Stimulated activated CD4-positive, alpha-beta T cell treated with anti-CD3 and anti-CD28 coated beads, Interleukin-1b, Interleukin-23, amount 100 ng/mL, for 1 hour (primary cell): ENCODE measurements at places on chromosomes 1 and 21.

GRCh38 chr1:244350027-244350426 is 101.7 kb downstream of the ADSS2 start:
- DNase-seq = no peak

DNA sequence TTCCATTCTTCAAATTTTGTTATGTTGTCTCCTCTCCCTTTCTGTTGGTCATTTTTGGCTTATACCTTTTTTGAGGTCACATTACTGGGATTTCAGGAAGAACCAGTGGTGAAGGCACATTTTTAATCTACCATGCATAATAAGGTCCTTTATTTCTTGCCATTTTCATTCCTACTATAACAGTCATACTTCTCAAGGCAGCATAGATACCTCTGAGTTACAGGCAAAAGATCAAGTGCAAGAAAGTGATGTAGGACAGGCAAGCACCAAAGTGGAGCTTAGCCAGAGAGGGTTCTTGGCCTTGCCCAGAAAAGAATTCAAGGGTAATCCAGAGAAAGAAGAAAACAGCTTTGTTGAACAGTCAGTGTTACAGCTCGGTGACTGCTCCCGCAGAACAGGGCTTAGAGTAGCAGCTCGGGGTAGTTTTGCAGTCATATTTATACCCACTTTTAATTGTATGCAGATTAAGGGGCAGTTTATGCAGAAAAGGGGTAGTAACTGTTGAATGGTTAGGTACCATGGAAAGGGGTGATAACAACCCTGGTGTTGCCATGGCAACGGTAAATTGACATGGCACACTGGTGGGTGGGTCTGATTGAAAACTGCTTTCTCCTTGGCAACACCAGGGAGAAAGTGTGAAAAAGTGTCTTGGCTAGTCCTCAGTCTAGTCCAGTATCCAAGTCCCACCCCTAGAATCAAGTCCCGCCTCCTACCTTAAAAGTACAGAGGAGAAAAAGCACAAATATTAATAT is 39.6 kb upstream of the DOCK7 start:
- no peak for DNase-seq

- no peak for DNase-seq
Observed at GRCh38 chr1:228938537-228938901, 203.2 kb downstream of the RHOU start.

- DNase-seq = no peak
Observed at GRCh38 chr1:36606641-36607262, 124.0 kb upstream of the CSF3R start.

DNA sequence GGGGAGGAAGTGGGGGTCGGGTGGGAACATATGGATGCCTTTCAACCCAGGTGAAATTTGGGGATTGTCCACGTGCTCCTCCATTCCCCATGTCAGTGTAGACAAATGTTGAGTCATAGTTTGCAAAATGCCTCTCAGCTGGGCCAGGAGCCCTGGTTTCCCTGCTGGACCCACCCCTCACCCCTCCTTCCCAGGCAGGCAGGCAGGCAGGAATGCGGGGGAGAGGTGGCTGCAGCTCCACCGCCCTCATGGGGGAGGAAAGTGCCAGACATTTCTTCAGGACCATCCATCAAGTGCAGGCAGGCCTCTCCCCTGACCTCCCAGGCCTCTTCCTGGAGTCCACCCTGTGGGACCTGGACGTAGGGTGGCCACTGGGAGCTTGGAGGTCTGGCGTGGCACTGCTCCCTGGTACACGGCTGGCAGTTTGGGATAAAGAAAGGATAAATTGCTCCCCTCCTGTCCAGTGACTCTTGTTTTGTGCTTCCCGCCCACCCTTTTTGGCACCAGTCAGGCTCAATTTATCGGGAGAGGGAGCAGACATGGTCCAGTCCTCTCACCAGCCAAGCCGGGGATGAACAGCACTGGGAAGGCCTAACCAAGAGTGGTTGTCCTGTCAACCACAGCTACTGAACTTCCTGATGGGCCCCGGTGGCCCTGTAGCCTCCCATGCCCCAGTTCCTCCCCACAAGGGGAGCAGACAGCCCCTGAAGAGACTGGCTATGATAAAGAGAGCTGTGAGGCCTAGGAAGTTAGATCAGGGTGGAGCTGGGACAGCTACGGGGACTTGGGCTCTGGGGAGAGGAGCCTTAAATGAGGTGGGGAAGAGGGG is 18.9 kb downstream of the NPR1 start:
- no peak for DNase-seq

- no peak for DNase-seq
Observed at GRCh38 chr1:910881-911721, 12.6 kb upstream of the SAMD11 start.

GRCh38 chr1:209646558-209646957 is 5.7 kb downstream of the LAMB3 start:
- DNase-seq = no peak

GRCh38 chr1:38786040-38786436 is 73.5 kb downstream of the RRAGC start:
- no peak for DNase-seq

DNA sequence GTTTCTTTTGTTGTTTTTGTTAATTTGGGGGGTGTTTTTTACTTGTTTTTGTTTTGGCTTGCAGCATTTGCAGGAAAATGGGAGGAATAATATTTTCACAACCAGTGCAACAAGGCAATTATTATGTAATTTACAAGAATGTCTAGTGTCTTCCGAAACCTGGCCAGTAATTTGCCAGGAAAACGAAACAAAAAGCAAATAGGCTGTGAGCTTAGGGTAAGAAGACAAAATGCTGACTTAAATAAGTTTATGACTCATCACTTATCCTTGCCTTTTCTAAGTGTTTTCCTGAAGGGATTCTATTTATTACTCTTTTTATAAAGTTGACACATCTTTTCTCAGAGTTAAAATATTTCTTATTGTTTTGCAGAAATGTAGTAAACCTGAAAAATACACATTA is 49.8 kb downstream of the KCNT2 start:
- no peak for DNase-seq

- no peak for DNase-seq
Observed at GRCh38 chr1:86750530-86750929, 46.2 kb downstream of the SH3GLB1 start.

DNA sequence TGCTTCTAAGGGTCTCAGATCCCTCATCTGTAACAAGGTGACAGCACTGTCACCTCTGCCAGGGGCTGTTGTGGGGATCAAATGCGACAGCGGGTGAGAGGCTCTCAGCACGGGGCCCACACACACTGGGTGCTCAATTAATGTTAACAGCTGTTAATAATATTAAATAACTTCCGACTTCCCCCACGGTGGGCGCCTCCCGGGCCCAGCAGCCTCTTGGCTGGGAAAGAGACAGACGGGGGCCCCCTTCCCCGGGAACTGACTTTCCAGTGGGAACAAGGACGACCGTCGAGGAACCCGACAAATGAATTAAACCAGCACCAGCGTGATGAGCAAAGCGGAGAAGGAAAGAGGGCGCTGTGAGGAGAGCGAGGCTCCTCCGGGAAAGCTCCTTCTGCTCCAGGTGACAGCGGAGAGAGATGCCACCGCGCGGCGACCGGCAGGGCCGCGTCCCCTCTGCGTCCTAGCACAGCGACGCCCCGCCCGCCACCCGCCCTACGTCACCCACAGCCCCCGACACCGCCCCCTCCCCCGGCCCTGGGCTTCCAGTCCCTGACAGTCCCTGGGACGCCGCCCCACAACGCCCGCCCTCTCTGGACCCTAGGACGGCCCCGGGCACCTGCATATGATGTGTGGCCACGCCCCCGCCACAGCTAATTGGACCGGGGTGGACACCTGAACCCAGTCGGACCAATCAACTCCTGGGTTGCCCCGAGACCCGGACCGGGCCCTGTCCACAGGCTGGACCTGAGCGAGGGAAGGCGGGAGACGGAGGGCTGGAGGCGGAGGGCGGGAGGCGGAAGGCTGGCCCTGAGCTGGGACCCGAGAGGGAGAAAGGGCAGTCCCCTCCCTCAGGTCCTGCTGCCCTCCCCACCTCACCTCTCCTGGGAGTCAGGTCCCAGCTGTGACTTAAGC is 38.2 kb downstream of the MATN1 start:
- DNase-seq = no peak

DNA sequence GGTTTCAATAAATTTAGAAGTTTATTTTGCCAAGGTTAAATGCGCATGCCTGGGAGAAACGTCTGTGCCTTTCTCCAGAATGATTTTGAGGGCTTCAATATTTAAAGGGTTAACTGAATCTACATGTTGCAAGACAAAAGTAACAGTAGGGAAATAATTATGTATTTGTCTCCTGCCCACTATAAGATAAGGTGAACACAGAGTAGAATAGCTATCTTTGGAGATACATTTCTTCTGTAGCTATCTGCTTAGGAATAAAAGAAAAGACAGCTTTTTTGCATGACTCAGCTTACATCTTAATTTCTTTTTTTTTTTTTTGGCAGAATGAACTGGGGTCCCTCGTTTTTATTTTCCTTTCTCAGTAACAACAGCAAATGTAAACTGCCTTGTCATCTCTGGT is 1351.6 kb downstream of the AMY1C start:
- no peak for DNase-seq

DNA sequence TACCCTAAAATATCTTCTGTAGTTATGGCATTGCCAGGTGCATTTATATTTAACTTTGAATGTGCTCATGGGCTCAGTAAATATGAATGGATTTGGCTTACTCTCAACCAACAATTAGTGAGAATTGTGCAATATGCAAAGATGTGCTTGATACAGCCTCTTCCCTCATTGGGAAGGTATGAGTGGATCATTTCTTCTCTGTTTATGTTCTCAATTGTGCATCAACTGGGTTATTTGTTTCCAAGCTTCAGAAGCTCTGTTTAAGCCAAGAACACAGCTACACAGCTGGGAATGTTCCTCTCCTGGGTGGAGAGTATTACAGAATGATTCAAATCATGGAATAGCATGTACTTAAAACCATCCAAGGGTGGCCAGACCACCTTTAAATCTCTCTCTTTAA is 17.6 kb upstream of the MAP1LC3C start:
- DNase-seq = no peak

- DNase-seq = no peak
Observed at GRCh38 chr1:224500796-224501195, 66.2 kb upstream of the WDR26 start.

DNA sequence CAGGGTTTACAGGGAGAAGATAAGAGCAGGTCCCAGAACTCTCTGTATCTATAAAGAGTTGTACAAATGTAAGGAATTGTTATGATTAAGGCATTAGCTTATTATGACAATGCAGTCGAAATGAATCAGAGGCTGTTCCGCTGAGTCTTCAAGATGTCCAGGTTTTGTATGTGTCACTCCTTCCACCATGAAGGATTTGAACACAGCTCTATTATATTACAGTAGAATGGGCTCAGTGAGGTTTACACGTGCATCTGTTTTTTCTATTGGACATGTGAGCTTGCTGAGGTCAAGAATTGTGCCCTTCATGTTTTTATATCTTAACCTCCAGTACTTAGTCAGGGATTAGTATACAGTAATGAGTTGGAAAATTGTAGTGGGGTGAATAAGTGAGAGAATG is 86.3 kb downstream of the MPZL1 start:
- DNase-seq = no peak

GRCh38 chr1:203627398-203627797 is 766 bp downstream of the ATP2B4 start:
- DNase-seq = no peak

- DNase-seq = no peak
Observed at GRCh38 chr1:239884796-239885195, 206.9 kb upstream of the FMN2 start.

DNA sequence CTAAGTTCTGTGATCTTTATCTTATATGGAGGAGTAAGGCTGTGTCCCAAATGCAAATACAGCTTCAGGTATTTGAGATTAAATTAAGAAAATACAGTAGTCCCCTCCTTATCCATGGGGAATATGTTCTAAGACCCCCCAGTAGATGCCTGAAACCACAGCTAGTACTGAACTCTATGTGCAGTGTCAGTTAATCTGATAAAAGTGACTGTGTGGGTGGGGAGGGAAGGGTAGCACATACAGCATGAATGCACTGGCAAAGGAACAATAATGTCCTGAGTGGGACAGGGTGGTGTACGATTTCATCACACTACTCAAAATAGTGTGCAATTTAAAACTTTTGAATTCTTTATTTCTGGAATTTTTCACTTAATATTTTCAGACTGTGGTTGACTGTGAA is 83.1 kb downstream of the HS2ST1 start:
- DNase-seq = no peak

- no peak for DNase-seq
Observed at GRCh38 chr1:71533950-71534349, 453.1 kb upstream of the ZRANB2 start.

- DNase-seq = no peak
Observed at GRCh38 chr1:152906023-152906565, 2.3 kb upstream of the IVL start.

GRCh38 chr1:15116966-15117365 is 36.6 kb upstream of the TMEM51 start:
- DNase-seq = no peak

DNA sequence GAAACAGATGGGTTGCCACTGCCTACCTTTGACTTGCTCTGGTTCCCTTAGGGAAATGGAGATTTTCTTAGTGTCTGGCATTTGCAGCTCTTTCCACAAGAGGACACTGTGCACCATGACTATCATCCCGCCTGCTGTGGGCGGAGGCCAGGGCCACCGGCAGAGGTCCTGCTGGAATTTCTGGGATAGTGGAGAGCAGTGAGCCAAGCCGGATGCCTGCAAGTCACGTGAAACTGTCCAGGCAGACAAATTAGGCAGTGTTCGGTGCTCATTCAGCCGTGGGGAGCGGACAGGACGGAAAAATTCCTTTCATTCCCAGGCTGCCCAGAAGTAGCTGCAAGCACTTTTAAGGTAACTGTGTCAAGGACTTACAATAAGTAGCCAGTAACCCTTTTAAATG is 43.4 kb downstream of the IGSF5 start:
- no peak for DNase-seq

- no peak for DNase-seq
Observed at GRCh38 chr1:90834886-90835660, 118.0 kb upstream of the BARHL2 start.

- DNase-seq = no peak
Observed at GRCh38 chr1:20356850-20357459, 66.3 kb downstream of the VWA5B1 start.

- no peak for DNase-seq
Observed at GRCh38 chr1:85365851-85366250, 89.4 kb upstream of the BCL10 start.

- DNase-seq = no peak
Observed at GRCh38 chr1:8866792-8867415, 11.6 kb downstream of the ENO1 start.

GRCh38 chr1:173414136-173414535 is 63.0 kb upstream of the PRDX6 start:
- DNase-seq = no peak

DNA sequence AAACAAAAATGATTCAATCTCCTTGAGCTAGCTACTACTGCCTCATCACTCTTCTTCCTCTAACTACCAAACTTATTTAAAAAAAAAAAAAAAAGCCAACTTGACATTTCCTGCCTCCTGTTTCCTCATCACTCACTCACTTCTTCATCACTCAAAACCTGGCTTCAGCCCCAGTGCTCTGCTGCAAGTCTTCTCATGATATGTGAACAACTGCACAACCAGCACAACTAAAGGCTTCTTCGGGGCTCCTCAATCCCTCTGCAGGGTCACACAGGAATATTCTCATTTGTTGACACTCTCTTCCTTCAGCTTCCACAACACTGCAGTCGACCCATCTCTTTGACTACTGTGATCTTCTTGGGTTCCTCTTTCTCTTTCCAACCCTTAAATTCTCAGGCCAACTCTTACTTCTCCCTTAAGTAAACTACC is 7.6 kb downstream of the MTF1 start:
- no peak for DNase-seq

- no peak for DNase-seq
Observed at GRCh38 chr21:44052071-44052829, 40.1 kb downstream of the TRAPPC10 start.

GRCh38 chr1:231527586-231528171 is 790 bp upstream of the TSNAX start:
- DNase-seq = no peak
